ENCODE measurements at places on chromosomes 7 and 10.

GRCh38 chr7:30091491-30091912 is 43.3 kb upstream of the MTURN start:
- no peak for DNase-seq

DNA sequence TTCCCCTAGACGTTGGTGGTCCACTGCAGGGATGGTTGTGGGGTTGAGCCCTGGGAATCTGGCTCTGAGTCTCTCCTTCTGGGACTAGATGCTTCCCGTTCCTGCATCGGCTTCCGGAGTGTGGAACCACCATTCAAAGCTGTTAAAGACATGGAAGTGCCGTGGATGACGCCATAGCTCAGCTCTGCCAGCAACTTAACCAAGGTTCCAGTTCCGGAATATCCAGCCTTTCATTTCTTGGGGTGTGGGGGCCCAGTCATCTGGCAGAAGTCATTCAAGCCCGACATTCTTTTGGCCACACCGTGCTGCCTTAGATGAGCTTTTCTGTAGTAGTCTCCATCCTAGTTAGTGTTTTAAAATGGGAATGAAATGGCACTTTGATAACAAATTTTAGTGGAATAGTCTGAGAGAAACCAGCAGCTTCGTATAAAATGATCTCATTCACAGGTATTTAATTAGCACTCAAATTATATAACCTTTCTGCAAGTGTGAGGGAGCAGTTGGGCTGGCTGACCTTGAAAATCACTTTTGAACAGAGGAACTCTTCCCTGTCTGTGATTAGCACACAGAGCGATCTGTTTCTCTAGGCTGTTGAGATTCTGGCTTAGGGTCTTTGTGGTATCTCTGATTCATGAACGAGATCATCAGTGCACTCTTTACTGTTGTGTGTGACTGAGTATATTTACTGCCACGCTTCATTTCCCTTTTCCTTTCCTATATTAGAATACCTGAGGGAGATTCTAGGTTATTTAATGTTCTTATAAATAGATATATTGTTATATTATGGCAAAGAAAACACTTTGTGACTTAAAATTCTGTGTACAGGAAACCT is 19.9 kb downstream of the LMTK2 start:
- DNase-seq, result no peak

- no peak for DNase-seq
Observed at GRCh38 chr7:43124388-43124787, 11.9 kb downstream of the HECW1 start.

DNA sequence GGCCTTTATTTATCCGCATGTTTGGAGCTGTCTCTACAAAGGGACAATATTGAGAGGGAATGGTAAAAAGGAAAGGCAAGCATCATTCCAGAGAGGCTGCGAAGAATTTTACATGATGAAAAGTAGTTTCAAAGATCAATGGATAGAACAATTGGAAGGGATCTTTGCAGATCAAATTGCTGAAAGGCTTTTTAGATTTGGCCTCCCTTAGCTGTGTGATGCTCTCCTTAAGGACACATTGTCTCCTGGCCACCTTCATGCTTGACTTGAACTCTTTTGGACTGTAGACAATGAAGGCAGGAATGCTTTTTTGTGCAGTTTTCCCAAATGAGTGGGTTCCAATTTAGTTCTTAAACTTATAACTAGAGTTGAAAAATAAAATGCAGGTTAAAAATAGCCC is 344.7 kb downstream of the ARL4A start:
- DNase-seq, result no peak

Measured in activated naive CD4-positive, alpha-beta T cell (primary cell).